Left cardiac atrium (tissue), 4 donors: ENCODE measurements at places on chromosomes 16 and 17.
A peak's percentile ranks its signal among the peaks of the same experiment; 100 is the strongest.

DNA sequence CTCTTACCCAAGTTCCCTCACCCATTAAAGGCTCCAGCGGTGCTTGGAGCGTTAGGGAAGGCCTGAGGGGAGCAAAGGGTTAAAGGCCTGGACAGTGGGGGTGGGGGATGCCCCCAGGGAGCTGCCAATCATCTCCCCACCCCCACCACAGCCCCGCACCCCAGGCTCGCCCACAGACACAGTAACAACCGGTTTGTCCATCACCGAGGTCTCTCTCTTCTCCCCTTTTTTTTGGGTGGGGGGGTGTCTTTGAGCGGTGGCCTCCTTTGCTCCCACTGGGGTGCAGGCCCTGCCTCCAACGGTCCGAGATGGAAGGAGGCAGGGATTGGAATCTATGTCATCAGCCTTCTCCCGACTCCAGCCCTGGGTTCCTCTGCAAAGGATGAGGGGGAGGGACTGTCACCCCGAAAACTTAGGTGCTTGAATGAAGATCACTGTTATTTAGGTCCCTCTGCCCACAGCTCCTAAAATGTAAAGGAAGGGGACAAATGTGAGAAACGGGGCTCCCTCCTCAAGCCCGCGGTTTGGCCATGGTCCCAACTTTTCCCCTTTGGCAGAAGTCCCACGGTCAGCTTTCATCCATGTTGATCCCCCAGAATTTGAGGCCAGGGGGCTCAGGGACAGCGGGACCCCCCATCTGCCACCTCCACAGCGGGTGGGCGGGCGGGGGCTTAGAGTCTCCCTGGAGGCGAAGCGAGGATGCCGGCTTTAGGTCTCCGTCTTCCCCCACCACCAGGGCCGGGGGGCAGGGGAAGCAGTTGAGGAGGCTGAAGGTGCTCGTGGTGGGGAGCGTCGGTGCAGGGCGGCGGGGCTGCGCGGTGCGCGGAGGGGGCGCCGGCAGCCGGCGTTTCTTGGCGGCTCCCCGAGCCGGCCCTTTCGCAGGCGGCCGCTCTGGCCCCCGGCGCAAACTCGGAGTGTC lies 1.7 kb downstream of the EPOP start:
- DNase-seq = no peak

DNA sequence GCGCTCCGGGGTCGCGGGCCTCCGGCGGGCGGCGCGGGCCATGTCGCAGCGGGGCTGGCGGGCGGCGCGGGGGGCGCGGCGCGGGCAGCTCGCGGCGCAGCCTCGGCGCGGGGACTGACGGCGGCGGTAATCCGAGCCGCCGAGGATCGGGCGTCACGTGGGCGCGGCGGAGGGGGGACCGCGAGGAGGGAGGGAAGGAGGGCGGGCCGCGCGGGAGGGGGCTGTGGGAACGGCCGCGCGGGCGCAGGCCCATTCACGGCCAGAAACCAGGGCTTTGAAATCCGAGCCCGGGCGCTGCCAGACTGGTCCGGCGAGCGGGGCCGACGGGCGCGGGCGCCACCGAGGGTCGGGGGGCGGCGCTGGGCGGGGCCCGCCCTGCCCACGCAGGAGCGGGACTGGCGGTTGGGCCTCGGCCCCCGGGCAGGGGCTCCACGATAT lies at the start of gene MTSS2:
Gene MTSS2 (minus strand): TSS at position 116 of the 438 bp plus-strand sequence. CDS start 262 bp downstream, outside the sequence.
- peak; percentile 84 for DNase-seq

DNA sequence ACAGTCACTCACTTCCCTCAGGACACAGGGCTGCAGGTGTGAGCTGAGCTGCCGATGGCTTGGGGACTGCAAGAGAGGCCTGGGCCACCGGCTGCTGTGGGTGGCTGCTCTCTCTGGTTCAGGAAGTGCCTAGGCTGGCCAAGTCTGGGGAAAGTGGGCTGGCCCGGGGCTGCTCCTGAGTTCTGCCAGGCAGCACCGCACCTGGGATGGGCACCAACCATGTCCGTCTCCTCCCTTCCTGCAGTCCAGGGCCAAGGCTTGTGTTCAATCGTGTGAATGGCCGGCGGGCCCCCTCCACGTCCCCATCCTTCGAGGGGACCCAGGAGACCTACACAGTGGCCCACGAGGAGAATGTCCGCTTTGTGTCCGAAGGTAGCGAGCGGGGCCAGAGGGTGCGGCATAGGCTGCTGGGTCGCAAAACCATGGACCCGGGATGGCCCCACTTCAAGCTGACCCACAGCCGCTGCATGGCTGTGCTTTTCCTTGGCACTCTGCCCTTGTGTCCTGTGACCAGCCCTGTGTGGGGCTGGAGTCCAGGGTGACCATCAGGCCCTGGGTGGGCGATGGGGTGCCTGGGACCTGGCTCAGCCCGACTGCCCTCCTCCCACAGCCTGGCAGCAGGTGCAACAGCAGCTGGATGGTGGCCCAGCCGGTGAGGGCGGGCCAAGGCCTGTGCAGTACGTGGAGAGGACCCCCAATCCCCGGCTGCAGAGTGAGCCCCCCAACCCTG lies 1.8 kb upstream of the WDR90 start:
- DNase-seq = no peak

DNA sequence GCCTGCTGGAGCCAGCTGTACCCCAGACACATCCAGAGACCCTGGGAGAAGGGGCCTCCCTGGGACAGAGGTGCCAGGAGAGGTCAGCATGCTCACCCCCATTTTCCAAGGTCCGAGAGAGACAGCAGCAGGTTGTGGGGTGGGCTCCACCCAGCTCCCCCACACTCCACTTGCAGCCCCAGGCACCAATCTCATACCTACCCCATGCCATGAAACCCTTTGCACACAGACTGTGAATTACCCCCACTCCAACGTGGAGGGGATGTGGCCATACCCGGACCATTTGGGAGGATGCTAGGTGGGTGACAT lies 34.0 kb downstream of the ZFPM1 start:
- DNase-seq = no peak

DNA sequence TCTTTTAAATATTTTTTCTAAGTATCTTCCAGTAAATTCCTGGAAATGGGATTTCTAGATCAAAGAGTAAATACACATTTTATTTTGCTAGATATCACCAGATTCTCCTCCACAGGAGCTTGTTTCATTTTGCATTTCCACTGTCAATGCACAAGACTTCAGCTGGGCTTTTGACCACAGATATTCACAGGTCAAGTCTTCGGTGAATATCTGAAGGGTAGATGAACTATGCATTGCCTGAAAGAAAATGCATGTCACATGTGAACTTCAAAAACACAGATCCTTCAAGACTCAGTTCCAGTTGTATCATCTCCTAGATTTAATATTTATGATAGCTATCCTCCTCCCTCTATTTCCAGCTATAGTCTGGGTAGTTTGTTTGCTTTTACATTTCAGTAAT lies 963.6 kb upstream of the GOT2 start:
- DNase-seq = no peak

GRCh38 chr17:75975757-75976174 lies 3.2 kb downstream of the ACOX1 start:
- DNase-seq = no peak

- DNase-seq = no peak
These were observed 73.4 kb upstream of the COX10 start for GRCh38 chr17:13995856-13996271.

DNA sequence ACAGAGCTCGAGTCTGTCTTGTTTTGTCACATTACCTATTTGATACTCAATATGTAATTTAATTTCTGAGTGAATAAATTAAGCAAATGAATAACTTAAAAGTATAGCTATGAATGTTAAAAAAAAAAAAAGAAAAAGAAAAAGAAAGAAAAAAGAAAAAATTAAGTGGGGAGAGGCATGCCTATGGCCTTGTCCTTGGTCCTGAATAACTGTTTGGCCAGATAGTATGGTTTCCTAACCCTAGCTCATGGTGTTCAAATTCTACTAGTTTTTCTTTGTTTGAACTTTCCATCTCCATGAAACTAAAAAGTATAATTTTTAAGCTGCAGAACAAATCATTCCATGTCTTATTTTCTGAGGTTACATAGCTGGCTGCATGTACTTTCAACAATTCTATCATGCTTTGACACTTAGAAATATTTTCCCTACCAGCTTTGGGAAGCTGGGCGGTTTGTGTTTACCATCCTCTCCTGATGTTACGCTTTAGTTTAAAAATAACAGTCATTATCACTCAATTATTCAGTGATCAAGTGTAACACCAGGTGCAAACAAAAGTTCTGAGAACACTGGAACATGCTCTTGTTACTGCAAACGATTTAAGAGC lies 31.8 kb downstream of the TOX3 start:
- no peak for DNase-seq

DNA sequence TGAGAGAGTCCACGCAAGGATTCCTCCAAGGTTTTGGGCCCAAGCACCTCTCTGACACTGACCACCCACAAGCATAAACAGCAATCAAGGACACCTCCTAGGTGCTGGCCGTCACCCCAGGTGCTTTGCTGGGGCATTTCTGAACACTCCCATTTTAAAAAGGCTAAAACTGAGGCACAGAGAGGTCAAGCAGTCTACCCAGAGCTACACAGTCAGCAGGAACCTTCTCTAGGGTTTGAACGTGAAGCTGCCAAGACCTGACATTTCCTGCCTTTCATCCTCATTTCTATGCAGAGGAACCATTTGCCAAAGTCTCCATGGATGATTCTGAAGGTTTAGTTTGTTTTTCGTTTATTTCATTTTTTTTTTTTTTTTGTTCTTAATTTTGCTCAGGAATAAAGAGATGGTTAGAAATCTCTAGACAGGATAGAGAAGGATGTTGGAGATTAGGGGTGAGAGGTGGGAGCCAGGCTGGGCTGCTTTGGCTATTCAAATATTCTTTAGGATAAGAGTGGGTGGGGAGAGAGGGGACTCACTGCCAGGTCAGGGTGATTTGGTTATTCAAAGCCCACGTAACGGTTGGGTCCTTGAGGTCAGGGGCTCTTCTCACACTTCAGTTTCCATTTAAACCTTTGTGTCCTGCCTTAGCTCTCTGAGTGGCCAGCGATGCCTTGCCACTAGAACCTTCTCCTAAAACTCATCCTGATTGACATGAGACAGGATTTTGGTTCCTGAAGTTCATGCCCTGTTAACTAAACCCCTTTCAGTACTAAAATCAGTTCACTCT lies 6.2 kb downstream of the PLCG2 start:
- no peak for DNase-seq
